ENCODE measurements at places on chromosomes 13 and 19.

DNA sequence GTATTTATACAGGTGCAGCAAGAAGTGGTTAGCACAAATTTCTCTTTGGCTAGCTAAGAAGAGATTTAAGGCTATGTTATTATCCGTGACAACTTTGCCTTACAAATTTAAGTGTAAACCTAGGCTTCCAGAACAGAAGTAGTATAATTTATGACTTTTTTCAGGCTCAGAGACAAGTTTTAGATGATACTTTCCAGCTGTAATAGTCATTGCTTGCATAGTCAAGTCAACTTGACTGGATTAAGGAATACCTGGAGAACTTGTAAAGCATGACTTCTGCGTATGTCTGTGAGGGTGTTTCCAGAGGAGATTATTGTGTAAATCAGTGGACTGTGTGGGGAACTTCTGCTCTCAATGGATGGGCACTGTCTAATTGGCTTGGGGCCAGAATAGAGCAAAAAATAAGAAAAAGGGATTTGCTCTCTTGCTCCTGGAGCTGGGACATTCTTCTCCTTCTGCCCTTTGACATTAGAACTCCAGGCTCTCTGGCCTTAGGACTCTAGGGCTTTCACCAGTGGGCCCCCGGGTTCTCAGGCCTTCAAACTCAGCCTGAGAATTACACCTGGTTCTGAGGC lies 33.0 kb downstream of the CYSLTR2 start:
- DNase-seq = no peak

GRCh38 chr19:46678110-46678732 lies 17.2 kb upstream of the DACT3 start:
- no peak for DNase-seq

DNA sequence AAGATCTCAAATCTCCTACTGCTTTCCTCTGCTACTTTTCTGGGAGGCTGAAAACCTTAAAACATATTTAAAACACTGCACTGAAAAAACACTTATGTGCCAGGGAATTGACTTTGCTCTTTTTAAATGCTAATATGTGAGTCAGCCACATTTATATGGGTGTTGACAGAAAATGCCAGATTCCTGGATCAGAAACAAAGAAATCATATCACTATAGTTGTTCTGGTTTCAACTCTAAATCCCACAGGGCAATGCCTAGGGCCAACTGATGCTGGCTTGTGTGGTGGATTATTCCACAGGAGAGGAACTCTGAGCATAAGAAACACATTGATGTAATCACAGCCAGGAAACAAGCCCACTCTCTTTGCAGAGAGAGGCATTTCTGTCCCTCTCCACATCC lies 1439.0 kb upstream of the SPRY2 start:
- DNase-seq = no peak

DNA sequence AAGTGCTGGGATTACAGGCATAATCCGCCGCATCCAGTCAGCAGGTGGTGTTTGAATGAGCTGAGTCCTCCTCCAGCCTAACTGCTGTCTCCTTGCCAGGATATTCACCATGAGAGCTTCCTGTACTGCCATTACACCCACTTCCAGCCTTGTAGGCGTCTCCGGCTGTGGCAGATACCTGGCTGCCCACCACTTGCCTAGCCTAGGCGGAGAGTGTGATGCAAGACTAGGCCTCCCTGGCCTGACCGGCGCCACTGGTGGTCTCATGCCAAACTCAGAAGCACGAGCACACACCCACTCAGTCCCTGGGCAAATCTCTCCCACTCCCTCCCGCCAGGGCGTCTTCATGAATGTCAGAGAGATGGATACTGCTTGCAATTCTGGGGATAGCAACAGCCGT lies 16.6 kb downstream of the IL12RB1 start:
- no peak for DNase-seq

DNA sequence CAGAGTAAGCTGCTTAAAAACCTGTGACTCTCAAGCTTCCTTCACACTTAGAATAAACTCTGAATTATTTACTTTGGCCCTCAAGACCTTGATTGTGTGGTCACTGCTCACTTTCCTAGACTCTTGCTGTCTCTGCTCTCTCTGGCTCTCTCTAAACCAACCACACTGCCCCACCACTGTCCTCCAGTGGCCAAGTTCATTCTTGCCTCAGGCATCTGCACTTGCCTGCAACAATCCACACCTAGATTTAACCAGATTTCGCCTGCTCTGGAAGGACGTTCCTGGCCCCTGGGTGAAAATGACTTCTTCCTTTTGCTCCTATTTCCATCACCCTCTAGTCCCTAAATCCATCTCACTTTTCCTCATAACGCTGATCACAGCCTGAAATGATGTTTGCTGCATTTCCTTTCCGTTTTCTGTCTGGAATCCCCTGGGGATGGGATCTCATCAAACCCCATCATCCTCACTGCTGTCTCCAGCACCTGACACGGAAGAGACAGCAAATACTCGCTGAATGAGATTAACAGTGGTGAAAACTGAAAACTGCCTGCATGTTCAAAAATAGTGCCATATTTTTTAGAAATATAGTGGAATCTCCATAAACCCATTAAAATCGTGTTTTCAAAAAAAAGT lies 232.6 kb downstream of the UQCRFS1 start:
- no peak for DNase-seq

GRCh38 chr19:49422407-49423070 lies 702 bp downstream of the PTH2 start:
- DNase-seq = no peak

GRCh38 chr13:21688056-21688455 lies 17.2 kb downstream of the FGF9 start:
- no peak for DNase-seq

DNA sequence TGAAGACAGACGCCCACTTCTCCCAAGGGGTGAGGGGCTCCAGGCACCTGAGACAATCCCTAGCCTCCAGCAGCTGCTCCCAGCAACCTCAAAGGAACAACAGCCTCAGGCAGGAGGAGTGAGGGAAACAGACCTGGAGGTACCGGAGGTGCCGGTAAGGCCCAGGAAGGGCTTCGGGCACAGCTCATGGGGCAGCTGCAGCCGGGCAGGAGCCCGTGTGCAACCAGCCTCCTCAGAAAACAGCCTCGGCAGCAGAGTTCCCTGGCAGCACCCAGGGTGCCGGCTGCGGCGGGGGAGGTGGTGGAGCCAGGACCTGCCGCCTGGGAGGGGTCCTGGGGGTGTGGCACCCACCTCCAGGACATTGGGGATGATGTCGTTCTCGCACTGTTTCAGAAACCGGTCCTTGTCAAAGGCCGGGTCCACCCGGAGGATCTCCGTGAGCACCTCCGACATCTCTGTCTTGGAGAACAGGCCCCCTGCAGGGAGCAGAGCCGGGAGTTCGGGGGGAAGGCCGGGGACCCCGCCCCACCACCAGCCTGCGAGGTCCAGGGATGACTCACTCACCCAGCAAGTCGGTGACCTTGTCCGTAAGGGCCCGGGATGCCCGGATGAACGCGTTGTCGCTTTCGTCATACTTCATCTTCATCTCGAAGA lies 6.5 kb upstream of the CTXN1 start:
- no peak for DNase-seq

- DNase-seq = no peak
Observed at GRCh38 chr19:17576758-17577456, 21.5 kb downstream of the COLGALT1 start.

GRCh38 chr19:8705742-8706141 lies 7.1 kb upstream of the ACTL9 start:
- DNase-seq = no peak

GRCh38 chr19:8212212-8212611 lies 3.0 kb downstream of the CERS4 start:
- no peak for DNase-seq

- no peak for DNase-seq
Observed at GRCh38 chr19:35086455-35086854, 29.2 kb upstream of the FXYD3 start.

GRCh38 chr13:35566340-35566739 lies 89.9 kb upstream of the MAB21L1 start:
- DNase-seq = no peak

- peak; percentile 49 for DNase-seq
Observed at GRCh38 chr13:77918391-77919245, at the start of gene EDNRB. Gene EDNRB, minus strand, starts transcription at chr13:77918831. Its CDS starts 258 bp downstream, at chr13:77918573.

DNA sequence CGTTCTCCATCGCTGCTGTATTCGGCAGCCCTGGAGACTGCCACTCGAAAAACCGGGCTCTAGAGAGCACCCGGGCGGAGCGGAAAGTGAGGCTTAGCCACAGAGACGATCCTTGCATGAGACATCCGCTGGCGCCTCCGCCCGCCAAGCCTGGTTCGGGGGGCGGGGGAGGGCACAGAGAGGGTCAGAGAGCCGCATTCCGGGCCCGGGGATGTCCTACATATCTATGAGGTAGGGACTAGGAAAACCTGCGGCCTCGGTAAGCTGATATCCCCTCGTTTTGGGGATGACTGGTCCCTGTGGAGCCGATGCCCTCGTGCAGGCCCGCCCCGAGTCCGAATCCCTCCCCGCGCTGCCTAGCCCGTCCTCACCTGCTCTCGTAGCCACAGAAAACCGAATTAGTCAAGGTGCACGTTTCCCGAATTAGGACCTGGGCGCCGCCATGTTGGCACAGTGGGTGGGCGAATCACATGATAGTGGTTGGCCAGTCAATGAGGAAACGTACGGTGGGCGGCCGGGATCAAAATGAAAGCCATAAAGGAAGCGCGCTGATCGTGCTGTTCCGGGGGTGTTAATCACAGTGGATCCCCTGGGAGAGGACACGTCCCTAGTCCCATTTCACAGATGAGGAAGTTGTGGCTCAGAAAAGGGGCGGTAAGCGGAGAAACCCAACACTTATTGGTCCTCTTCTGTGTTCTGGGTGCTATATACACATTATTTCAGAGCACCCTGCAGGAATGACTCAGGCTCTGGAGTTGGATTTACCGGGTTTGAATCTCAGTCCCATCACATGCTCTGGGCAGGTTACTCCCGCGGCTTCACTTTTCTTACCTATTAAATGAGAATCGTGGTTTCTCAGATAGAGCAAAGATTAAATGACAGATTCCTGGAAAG lies at the start of gene TRMT1:
Gene TRMT1, minus strand, starts transcription at position 459 of the 894 bp plus-strand sequence. Its CDS starts 341 bp downstream, at position 118.
- peak; percentile 91 for DNase-seq

DNA sequence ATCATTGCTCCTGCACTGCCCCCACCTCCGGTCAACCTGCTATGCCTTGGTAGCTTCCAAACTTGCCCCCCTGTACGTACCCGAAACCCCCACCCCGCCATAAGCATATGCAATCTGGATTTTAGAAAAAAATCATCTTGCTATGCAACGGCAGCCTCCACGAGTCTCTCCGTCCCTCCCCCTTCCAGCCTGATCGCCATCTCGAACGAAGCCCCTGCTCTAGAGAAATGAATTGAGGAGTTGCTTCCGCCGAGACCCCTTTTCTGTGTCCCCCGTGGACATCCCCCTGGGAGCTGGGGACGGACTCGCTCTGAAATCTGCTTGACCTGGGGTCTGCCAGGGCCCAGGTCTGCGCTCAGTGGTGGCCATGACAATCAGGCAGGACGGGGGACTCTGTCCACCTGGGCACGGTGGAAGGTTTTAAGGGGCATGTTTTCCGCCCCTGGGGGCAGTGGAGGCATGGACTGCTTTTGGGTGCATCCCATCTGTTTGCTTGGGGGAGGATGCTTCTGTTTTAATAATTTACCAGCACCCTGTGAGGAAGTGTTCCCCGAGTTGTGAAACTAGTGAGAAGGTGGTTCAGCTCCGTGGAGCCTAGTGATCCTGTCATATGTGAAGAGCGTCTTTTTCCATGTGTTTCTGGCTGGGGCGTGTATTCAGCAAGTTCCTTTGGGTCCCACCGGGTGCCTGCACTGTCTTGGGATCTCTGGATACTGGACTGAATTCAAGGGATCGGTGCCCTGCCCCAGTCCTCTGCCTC lies 1.0 kb downstream of the KDM4B start:
- DNase-seq = peak; percentile 23

- DNase-seq = peak; percentile 20
Observed at GRCh38 chr19:55809381-55810058, 22.3 kb downstream of the NLRP11 start.

All from thyroid gland (tissue), 4 donors.